RPMI7951 (cell line): ENCODE measurements at places on chromosomes 5 and 9.

- DNase-seq = peak; percentile 19
Measured at GRCh38 chr9:79154806-79155205, 417.0 kb upstream of the TLE4 start.

DNA sequence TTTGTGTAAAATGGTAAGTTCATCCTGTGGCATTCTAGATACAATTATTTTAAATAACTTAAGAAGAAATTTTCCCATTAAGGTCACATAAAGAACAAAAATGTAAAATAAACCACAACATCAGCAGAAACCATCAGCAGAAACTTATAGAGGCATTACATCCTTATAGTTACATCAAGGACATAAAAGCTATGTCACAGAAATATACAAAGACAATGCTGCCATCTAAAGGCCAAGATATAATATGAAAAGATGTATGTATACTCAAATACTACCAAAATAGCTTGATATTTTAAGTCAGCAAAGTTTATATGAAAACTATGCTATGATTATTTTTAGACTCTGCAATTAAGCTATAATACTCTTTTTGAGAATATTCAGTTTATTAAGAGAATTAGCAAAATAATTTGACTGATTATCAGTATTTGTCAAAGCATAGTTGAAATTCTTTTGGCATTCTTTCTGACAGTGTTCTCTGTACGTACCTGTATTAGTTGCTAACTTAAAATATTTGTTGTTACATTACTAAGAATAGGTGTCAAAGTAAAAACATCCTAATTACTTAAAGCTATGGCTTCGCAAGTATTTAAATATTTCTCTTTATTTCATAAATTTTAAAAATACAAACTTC, 36.2 kb downstream of the FBXL17 start:
- peak; percentile 47 for DNase-seq

- DNase-seq = peak; percentile 1
Measured at GRCh38 chr5:163269624-163270023, 167.8 kb upstream of the CCNG1 start.

DNA sequence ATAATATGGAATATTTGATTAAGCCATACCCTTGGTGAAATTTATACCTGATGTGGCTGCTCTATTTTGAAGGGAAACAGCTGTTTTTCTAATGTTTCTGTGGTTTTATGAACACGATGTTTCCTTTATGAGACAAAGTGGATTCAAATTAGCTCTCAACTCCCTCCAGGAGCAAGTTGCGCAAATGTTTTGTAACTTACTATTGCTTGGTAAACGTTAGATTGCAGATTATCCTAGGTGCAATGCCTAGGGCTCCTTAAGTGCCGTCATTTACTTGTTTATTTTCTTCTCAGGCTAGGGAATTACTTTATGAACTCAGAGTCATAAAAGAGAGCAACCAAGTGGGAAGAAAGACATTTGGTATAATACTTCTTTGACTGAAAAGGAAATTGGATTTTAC, 763.1 kb downstream of the TAF11L14 start:
- DNase-seq = no peak

DNA sequence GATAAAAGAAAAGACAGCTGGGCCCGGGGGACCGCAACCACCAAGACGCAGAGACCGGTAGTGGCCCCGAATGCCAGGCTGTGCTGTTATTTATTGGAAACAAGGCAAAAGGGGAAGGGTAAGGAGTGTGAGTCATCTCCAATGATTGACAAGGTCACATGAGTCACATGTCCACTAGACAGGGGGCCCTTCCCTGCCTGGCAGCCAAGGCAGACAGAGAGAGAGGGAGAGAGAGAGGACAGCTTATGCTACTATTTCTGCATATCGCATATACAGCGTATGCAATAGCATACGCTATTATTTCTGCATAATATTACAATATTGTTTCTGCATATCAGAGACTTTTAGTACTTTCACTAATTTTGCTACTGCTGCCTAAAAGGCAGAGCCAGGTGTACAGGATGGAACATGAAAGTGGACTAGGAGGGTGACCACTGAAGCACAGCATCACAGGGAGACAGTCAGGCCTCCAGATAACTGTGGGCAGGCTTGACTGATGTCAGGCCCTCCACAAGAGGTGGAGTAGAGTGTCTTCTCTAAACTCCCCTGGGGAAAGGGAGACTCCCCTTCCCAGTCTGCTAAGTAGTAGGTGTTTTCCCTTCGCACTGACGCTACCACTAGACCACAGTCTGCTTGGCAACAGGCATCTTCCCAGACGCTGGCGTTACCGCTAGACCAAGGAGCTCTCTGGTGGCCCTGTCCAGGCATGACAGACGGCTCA, 50.3 kb downstream of the RFX3 start:
- peak; percentile 65 for DNase-seq

GRCh38 chr5:99955006-99955405, 580.2 kb upstream of the FAM174A start:
- DNase-seq = no peak

DNA sequence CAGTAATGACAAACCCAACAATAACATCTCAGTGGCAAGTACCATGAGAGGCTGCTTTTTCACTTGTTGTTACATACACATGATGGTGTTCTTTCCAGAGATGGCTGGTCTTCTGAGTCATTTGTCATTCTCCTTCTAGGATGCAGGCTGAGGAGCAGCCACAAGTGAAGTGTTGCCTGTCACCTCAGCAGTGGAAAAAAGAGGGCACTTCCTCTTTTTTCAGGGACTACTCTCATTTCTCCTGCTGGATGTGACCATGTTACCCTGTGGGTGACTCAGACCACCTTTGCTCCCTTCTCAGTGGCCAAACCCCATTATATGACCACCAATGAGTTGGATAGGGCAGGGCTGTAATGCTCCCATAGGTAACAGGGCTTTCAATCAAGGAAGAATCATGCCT, 587.0 kb upstream of the ADAMTS16 start:
- DNase-seq = no peak

GRCh38 chr5:51731421-51732029, 348.3 kb downstream of the ISL1 start:
- no peak for DNase-seq

DNA sequence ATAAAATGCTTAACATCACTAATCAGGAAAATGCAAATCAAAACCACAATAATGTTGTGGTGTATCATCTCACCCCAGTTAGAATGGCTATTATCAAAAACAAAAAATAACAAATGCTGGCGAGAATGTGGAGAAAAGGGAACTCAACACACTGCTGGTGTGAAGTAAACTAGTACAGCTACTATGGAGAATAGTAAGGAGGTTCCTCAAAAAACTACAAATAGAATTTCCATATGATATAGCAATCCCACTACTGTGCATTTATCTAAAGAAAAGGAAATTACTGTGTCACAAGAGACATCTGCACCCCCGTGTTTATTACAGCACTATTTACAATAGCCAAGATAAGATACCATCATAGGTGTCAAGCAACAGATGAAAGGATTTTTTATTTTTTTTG, 214.5 kb upstream of the RASA1 start:
- no peak for DNase-seq

GRCh38 chr5:76219636-76220035, 136.5 kb downstream of the SV2C start:
- no peak for DNase-seq

- peak; percentile 10 for DNase-seq
Measured at GRCh38 chr9:33698267-33698666, 97.1 kb upstream of the PRSS3 start.

GRCh38 chr5:78221964-78222451, 72.5 kb downstream of the AP3B1 start:
- peak; percentile 0 for DNase-seq

DNA sequence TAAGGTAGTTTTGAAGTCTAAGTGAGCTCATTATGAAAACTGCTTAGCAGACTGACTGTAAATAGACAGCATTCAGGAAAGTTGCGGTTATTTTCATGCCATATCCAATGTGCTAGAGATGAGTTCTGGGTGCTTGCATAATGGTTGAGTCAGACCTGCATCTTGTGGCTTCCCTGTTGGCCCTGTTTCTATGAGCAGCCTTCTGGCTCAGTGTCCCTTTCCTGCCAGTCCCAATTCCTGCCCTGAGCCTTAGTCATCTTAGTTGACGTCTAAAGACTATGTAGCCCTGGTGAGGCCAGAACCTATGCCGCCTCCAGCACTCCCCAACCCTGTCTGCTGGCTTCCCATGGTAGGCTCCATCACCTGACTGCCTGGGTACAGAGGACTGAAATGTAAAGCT, 76.3 kb upstream of the TNFSF8 start:
- DNase-seq = peak; percentile 96

DNA sequence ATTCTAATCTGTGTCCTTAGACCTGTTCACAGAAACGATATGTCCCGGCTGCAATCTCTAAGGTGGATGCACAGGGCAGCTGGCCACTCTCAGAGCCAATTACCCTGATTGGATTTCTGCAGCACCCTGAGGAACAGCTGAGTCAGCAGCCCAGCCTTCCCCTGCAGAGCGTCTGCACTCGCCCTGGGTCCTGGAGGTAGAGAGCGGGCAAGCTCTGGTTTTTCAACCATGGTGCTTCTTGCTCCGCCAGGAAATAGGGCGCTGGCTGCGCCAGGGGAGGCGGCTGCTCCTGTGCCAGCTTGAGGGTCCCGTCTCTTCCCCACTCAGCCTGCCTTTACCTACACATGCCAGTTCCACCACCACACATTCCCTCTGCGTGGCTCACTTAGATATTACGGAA, 19.2 kb downstream of the NDUFS6 start:
- DNase-seq = no peak

DNA sequence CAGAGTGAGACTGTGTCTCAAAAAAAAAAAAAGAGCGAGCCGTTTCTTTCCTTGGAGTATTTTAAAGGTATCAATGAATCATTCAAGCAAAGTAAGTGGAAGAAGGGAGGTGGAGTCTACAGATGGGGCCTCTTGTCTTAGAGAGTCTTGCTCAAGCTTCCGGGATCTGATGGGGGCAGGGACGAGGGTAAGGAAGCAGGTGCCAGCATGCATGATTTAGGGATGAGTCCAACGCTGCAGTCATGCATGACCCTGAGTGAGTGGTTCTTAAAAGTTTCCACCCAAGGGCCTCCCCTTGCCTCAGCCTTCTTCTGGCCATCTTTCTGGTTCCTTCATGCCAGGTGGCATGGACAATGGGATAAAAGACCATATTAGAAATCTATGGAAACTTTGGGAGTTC, 79.6 kb downstream of the MYO10 start:
- DNase-seq = peak; percentile 66

GRCh38 chr5:94778299-94778698, 159.8 kb downstream of the SLF1 start:
- no peak for DNase-seq

DNA sequence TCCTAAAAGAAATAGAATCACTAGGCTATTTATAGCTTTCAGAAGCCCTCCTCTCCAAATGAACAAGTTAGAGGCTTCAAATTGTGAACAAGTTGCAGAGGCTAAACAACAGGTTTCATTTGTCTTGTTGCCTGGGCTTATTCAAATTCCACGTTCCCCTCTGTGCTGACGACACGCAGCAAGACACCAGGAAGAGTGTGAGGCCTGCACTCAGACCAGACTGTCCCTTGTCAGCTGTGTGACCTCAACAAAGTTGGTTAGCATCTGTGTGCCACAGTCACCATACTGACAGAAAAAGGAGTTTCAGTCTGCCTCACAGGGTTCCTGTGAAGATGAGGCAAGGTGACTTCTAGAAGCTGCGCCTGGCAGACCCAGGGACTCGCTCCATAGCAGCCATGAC, 22.1 kb upstream of the GABBR2 start:
- DNase-seq = no peak
